Activated CD4-positive, alpha-beta T cell treated with anti-CD3 and anti-CD28 coated beads, Interleukin-2, Interleukin-4, amounts not matched to agents 100 ng/mL and 50 ng/mL, durations not matched to agents 16 hours and 8 hours (primary cell): ENCODE measurements at places on chromosomes 2 and 18.

DNA sequence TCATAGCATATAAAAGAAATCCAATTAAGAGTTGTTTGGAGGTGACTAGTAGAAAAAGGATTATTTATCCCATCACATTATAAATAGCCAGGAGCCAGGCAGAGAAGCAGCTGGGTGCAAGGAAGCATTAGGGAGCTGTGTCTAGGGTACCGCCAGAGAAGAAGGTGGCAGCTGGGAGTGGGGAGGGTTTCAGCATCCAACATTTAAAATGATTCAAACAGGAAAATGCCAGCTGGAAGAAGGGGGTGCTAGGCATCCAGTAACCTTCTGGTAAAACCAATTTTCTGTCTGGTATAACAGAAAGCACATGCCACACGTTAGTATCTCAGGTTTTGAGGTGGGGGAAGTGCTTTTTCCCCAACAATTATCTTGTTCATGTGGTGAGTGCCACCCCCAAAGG, 452.4 kb downstream of the ZEB2 start:
- no peak for DNase-seq

GRCh38 chr2:37376421-37377186, 32.2 kb downstream of the QPCT start:
- DNase-seq, result peak; percentile 83

- DNase-seq, result no peak
Measured at GRCh38 chr2:180169474-180169873, 162.4 kb upstream of the CWC22 start.

GRCh38 chr2:163698857-163699256, 37.0 kb downstream of the FIGN start:
- DNase-seq, result no peak

DNA sequence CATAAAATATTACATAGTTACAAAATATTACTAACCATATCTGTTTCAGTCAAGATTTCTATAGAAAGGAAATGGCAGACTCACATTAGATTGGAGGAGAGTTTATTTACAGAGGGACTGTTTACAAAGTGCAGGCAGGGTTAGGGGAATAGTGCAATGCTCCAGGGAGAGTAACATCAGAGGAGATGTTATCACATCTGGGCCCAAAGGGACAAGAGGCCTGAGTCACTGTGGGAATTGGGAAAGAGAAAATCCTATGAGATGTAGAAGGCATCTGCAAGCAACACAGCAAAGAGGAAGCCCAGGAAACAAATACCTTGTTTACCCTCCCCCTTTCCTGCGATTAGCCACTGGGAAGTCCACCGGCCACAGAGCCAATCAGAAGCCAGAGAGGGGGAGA, 227.3 kb upstream of the TANK start:
- no peak for DNase-seq

- DNase-seq, result no peak
Measured at GRCh38 chr18:47492691-47493090, 241.2 kb upstream of the SKOR2 start.

- DNase-seq, result no peak
Measured at GRCh38 chr18:11274144-11274794, 124.9 kb upstream of the PIEZO2 start.

DNA sequence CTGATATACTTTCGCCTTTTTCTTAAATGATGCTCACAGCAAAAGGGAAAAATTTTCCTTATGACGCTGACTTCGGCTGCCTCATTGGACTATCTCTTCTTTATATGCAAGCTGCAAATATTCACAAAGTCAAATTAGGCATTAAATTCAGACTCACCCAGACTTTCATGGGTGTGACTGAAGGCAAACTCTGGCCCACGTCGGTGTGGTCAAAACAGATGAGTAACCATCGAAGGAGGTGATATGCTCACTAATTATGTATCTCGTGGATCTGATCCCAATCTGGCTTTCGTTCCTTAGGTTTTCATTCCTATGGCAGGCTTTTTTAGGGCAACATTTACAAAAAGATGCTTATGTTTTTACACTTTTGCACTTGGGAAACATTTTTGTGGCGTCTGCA, 36.6 kb downstream of the FAM124B start:
- no peak for DNase-seq
